NCI-H1092 (cell line): ENCODE measurements at places on chromosomes 12 and 14.

- no peak for DNase-seq
Measured at GRCh38 chr12:66047411-66048021, 83.0 kb downstream of the LLPH start.

GRCh38 chr12:112328456-112329124, 53.6 kb downstream of the HECTD4 start:
- DNase-seq = no peak

GRCh38 chr12:105374303-105374702, 43.8 kb downstream of the C12orf75 start:
- DNase-seq = no peak

- DNase-seq = no peak
Measured at GRCh38 chr12:130775953-130776856, 60.1 kb upstream of the RIMBP2 start.

DNA sequence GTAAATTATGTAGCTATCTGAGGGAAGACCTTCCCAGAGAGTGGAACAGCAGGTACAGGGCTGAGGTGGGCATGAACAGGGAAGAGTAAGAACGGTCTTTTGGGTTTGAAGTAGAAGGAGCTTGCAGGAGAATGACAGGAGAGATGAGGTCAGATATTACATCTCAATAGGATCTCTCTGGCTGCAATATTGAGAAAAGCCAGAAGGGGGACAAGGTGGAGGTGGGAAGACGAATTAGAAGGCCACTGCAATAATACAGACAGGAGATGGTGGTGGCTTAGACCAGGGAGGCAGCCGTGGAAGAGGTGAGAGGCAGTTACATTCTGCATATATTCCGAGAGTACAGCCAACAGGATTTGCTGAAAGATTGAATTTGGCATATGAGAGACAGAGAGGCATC, 310.2 kb downstream of the APAF1 start:
- no peak for DNase-seq

DNA sequence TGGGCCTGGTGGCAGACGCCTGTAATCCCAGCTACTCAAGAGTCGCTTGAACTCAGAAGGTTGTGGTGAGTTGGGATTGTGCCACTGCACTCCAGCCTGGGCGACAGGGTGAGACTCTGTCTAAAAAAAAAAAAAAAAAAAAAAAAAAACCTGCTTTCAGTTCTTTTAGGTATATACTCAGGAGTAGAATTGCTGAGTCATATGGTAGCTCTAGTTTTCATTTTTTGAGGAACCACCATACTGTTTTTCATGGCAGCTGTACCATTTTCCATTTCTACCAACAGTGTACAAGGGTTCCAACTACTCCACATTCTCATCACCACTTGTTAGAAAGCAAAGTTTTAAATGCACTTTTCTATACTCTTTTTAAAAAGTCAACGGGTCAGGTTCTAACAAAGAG, 119.8 kb downstream of the DPF3 start:
- DNase-seq = no peak

- DNase-seq = no peak
Measured at GRCh38 chr14:35304812-35305462, 12.8 kb downstream of the PSMA6 start.

DNA sequence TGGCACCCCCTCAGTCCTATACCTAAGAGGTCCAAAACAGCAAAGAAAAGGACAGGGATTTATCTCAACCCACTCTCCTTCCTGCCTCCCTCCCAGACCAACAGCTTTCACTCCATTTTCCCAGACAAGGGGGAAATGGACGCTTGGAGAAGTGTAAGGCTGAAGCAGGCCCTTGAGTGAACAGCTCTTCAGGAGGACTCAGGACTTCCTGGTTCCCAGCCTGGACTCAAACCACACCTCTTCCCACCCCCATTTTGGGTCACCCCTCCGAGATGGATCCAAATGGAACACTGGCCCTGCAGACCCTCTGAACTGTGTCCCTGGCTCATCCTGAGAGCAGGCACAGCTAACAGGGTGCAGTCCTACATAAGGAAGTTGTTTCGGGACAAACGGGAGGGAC, 2.7 kb downstream of the KMT2D start:
- DNase-seq = no peak
